ENCODE measurements at places on chromosomes 6 and 20. TPM values are rescaled to one million over a fixed set of nuclear protein-coding genes. Genes with fewer than 3 reads are reported as not detected.
A peak's percentile ranks its signal among the peaks of the same experiment; 100 is the strongest.

Gene SLA2
- 0.21 TPM for total RNA-seq

- no peak for DNase-seq
Measured at GRCh38 chr20:5652626-5653553, 97.3 kb upstream of the SHLD1 start.

DNA sequence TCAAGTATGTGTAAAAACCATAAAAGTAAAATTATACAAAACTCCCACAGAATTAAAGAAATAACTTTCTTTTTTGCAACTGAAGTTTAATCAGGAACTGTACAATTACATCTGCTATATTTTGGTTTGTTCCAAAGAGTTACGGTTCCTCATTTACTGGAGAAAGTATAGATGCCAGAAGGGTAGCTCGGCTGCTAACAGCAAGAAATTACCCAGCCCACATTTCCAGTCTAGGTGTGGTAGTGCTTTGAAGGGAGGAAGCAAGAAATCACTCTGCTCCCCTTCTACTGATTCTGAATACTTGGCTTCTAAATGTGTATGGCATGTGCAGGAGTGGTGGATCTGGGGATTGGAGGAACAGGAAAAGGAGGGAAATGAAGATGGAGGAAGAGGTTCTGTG is 441.3 kb downstream of the CDC5L start:
- no peak for DNase-seq

Gene TJAP1
- total RNA-seq = 31.4 TPM

- DNase-seq = no peak
Measured at GRCh38 chr20:60974441-60974945, 277.6 kb upstream of the CDH4 start.

- no peak for DNase-seq
Measured at GRCh38 chr6:148170286-148170685, 172.4 kb upstream of the SASH1 start.

Gene NTSR1
- 0.12 TPM for total RNA-seq

DNA sequence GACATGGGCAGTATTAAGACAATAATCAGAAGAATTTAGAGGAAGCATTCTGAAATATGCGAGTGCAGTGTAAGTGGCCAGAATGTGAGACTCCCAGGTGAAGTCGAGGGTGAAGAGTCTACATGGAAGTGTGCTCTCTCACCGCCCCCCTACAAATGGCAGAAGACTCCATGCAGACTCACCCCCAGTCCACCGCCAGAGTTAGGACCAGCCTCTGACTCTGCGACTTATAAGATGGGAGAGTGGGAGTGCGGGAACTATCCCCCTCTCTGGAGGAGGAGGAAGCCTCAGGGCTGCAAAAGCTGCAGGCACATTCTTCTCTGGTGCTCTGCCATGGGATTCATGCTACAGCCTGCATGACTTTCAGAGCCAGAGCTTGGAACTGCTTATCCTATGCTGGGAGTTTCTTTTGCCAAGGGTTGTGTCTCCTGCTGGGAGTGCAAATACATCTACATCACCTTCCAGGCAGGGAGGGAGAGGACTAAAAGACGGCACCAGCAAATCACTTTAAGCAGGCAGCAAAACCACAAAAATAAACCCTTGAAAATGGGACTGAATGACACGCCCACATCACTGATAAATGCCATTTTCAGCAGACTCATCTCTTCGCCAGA is 206.7 kb upstream of the SULF2 start:
- DNase-seq = peak; percentile 32

DNA sequence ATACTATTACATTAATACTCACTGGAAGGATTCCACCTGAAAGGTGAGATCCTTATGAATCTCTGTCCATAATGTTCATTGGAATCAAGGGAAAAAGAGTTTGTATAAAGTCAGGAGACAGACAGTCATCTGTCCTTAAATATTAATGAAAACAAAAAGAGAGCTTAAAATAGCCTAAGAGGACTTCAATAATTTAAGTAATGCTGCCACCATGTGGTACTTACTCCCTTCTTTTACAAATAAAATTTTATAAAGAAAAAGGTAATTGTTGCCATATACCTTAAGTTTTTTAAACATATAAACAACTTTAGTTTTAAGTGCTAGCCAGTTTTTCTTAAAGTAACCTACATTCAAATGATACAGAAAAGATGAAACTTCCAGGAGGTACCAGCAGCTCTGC is 5.1 kb downstream of the BLOC1S5 start:
- no peak for DNase-seq

Gene DEFB132
- not detected for total RNA-seq

GRCh38 chr6:166437661-166438060 is 54.9 kb upstream of the MPC1 start:
- no peak for DNase-seq

GRCh38 chr6:127180426-127180825 is 62.0 kb downstream of the RSPO3 start:
- DNase-seq = no peak

DNA sequence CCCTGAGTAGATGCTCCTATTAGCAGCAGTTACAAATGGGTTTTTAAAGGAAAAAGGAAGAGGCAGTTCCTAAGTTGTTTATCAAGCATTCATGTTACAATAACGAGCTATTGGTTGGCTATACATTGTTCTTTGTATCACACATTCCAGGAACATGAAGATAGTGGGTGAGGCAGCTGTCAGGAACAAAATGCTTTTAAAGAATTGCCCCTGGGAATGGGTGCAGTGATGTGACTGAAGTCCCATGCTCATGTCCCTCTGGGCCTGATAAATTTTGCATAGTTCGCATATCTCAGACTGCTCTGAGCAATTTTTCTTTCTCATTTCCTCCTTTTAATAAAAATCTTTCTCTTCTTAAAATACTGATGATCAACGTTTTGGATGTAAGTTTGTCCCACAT is 3.7 kb downstream of the ENPP1 start:
- DNase-seq = no peak

Gene CD24
- 330 TPM for total RNA-seq

Gene SIRPD
- not detected for total RNA-seq

DNA sequence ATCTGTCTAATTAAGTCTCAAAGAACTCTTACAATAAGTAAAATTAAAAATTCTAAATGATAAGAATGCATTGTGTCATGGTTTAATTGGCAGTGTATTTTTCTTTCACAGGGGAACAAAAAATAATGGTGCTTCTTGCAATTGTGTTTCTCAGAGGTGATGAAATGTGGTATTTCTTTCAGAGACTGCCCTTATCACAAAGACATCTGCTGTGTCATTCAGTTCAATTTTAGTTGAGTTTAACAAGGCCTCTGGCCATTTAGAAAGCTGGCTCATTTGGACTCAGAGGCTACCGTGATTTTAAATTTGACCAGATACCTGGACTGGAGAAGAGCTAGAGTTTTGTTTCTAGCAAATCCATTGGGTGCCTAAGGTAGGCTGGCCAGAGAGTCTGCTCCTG is 23.6 kb upstream of the ZNF831 start:
- DNase-seq = no peak

GRCh38 chr6:111207141-111207858 is 120.0 kb downstream of the SLC16A10 start:
- no peak for DNase-seq

Gene TMEM244
- not detected for total RNA-seq

GRCh38 chr6:3336066-3336786 is 77.5 kb downstream of the PSMG4 start:
- DNase-seq = no peak

- no peak for DNase-seq
Measured at GRCh38 chr6:47651505-47651944, 46.9 kb upstream of the ADGRF4 start.

Gene RAB23
- total RNA-seq = 43.7 TPM

Gene SIRPB1
- total RNA-seq = 0.62 TPM

Gene NEU1
- 17.4 TPM for total RNA-seq

Gene PRDM13
- not detected for total RNA-seq

Gene CGA
- not detected for total RNA-seq

GRCh38 chr6:2450546-2450945 is 205.1 kb upstream of the GMDS start:
- no peak for DNase-seq

Gene MAK
- 1.7 TPM for total RNA-seq

GRCh38 chr6:138550346-138550767 is 51.1 kb upstream of the NHSL1 start:
- DNase-seq = no peak

Gene PRDM1
- total RNA-seq = 0.37 TPM

DNA sequence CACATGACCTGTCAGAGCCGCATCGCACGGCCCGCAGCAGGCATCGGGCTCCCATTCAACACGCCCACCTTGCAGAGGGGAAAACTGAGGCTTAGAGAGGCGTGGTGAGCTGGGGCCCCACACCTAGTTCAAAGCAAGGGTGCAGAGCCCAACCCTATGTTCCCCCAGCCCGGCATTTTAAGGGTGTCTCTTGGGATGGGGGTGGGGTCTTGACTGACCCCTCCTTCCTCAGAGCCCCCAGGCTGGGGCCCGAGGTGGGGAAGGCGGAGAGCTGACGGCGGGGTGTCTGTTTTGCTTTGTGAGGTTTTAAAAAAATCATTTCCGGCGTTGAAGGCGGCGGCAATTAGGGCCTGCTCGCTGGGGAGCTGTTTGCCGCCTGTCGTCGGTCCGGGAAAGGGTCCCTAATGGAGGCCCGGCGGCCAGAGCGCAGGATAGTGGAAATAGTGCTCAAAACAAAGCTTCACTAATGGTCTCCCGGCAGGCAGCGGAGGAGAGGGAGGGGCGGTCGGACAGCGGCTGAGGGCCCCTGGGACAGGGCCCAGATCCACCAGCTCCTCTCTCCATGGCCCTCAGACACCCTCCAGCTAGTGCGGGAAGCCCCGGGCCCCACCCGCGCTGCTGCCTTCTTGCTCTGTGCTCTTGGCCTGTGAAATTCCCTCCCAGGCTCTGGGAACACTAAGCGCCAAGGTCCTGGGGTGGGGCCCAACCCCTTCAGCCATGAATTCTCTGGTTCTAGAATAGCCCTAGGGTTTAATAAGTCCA is 11.9 kb downstream of the VSTM2L start:
- peak; percentile 85 for DNase-seq

DNA sequence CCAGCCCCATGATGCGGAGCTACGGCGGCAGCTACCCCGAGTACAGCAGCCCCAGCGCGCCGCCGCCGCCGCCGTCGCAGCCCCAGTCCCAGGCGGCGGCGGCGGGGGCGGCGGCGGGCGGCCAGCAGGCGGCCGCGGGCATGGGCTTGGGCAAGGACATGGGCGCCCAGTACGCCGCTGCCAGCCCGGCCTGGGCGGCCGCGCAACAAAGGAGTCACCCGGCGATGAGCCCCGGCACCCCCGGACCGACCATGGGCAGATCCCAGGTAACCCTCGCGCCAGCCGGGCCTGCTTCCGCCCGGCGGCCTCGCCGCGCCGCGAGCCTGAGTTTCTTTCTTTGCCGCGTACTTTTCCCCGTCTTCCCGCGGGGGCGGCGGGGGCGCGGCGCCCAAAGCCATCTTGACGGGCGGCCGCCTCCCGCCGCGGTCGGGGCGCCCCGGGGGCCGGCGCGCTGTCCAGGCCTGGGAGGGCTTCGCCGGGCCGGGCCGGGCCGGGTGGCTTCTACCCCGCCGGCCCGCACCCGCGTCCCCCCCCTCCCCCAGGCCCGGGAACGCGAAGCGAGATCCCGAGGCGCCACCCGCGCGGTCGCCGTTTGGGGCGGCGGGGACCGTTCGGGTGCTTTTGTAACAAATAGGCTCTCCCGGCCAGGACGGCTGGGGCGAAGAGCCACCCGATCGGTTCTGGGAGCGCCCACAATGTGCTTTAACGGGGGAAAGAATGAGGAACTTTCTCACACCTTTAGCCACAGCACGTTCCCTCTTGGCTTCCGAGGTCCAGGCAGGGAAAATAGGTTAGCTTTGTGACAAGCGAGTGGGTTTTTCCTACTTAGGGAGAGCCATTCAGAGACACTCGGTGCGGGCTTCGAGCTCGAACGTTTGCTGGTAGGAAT is 2.3 kb downstream of the ARID1B start:
- DNase-seq = peak; percentile 57

- no peak for DNase-seq
Measured at GRCh38 chr6:63819831-63820230, 184.2 kb downstream of the PHF3 start.

GRCh38 chr6:49025273-49026240 is 437.5 kb downstream of the MMUT start:
- no peak for DNase-seq

Gene EDN1
- 2.9 TPM for total RNA-seq
